ENCODE measurements at places on chromosomes 16 and 17.

DNA sequence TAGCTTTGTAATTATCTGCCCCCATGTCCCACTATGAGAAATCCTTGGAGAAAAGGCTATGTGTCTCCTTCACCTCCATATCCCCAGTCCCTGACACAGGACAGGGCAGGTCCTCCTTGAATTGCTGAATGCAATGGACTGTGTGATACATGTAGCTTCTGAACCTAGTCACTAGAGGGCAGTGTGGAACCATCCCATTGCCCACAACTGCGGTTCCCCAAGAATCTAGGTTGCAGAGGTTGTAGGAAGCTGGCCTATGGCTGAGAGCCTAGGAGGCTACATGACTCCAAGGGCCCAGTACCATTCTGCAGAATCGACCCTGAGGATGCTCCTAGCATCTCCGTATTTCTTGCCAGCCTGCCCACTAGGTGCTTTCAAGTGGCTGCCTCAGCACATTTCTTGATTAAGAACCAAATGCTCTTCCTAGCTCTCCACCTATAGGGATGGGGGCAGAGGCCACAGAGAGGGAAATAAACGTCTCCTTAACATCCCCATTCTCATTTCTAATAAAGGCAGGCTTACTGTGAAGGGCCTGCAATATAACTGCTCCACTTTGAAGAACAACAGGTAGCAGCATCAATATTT, 394.0 kb downstream of the CA10 start:
- DNase-seq = peak; percentile 74

DNA sequence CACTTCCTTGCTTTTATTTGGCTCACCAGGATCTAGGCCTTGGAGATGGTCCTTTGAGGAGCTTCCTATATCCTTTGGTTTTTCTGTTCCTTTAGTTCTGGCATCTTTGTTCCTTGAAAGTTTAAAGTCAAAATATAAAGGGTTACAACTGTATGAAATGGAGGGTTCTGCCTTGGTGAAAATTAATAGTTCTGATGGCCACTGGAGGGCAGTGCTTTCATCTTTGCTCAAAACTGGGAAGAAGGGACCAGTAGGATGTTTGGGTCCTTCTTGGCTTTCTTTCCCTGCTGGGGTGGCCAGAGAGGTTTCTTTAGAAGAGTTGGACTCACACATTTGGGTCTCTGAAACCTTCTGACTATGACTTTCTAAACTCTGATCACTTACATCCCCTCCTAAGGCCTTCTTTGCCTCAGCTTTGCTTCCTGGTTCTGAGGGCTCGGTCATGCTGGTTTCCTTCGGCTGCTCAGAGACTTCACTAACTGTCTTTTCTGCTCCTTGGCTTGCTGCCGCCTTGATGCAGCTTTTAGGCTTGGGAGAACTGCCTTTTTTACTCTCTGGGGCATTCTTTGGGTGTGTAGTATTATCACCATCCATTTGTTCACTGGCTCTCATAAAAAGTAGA, 10.9 kb upstream of the ITGA2B start:
- DNase-seq = peak; percentile 32

- DNase-seq = no peak
Observed at GRCh38 chr17:65576939-65577338, 15.5 kb upstream of the AXIN2 start.

GRCh38 chr17:47290870-47291241, 32.9 kb upstream of the EFCAB13 start:
- DNase-seq = no peak

All from AG08395 (cell line).